CD4-positive, alpha-beta memory T cell (primary cell): ENCODE measurements at places on chromosomes 13 and 19. TPM values are rescaled to one million over a fixed set of nuclear protein-coding genes. Genes with fewer than 3 reads are reported as not detected.

OR7C1 gene
- not detected for polyA plus RNA-seq

SIAH3 gene
- 0.13 TPM for polyA plus RNA-seq

ZNF471 gene
- polyA plus RNA-seq = 0.31 TPM

ZNF433 gene
- 2.2 TPM for polyA plus RNA-seq
